NCI-H226 (cell line): ENCODE measurements at places on chromosomes 3 and 15.

- DNase-seq = no peak
These were observed 230.6 kb upstream of the PEX5L start for GRCh38 chr3:180267202-180267843.

DNA sequence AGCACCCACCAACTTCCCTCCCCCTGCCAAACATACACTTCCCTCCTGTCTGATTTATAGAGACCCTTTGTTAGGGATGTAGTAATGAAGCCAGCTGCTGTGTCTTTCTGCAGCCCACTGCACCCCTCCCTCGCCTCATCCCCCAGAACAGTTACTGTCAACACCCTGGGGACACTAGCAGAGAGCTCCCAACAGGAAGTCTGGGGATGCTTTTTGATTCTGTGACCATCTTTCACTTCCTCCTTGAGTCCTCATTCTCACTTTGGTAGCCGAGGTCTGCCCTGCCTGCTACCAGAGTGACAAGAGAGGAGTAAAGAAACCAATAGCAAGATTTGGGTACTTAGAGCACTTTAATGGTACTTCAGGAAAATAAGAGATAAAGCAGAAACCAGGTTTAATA, 201.6 kb downstream of the SATB1 start:
- DNase-seq = no peak

- peak; percentile 36 for DNase-seq
These were observed 36.0 kb downstream of the TSPAN3 start for GRCh38 chr15:77034695-77035489.

- no peak for DNase-seq
These were observed 56.6 kb downstream of the SSR3 start for GRCh38 chr3:156498307-156498706.

- peak; percentile 99 for DNase-seq
These were observed 90.9 kb upstream of the CHD2 start for GRCh38 chr15:92809064-92809879.

DNA sequence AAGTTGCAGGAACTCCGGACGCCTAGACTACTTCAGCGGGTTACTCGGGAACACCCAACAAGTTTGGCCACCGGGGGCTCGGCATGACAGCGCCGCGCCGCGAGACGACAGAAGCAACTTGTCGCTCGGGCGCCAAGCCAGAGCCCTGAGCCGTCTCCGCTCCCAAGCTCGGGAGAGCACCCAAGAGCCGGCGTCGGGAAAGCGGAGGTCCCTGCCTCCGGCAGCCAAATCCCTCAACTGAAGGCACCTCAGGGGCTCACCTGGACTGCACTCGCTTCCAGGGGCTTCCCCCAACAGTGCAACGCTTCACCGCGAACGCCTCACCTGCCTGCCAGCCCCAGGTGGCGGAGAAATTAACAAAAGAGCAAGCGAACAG, 640 bp downstream of the MB21D2 start:
- peak; percentile 28 for DNase-seq

DNA sequence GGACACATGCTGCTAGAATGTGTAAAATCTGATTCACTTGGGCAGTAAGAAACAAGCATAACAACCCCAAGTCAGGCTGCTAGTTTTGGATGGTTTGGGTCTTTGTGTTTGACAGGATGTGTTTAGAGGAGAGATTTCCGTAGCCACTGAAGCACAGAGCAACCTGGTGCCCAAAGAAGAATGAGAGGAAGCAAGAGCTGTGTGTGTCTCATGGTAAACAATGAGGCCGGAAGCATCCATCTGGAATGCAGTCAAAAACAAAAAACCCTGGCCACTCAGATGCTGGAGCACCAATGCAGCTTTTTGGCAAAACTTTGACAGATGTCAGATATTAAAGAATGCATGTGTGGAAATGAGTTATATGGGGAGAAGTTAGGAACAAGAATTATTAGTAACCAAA, 39.4 kb upstream of the SNRK start:
- DNase-seq = no peak

GRCh38 chr3:87390821-87391220, 114.4 kb upstream of the POU1F1 start:
- no peak for DNase-seq

GRCh38 chr3:45844616-45845015, 2.7 kb upstream of the LZTFL1 start:
- DNase-seq = no peak

DNA sequence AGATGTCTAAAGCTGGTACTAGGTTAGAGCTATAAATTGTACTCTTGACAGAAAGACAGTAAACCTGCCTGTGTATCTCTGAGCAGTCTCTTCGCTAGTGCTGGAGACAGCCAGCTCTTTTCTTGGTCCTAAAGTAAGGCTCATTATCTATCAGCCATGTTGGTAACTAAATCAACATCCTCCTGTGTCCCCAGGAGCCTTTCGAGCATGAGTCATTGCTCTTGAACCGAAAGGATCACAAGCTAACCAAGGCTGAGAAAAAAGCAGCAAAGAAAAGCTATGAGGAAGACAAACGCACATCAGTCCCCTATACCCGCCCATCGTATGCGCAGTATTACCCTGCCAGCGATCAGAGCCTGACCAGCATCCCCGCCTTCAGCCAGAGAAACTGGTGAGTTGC, 25.0 kb upstream of the TEX264 start:
- no peak for DNase-seq

DNA sequence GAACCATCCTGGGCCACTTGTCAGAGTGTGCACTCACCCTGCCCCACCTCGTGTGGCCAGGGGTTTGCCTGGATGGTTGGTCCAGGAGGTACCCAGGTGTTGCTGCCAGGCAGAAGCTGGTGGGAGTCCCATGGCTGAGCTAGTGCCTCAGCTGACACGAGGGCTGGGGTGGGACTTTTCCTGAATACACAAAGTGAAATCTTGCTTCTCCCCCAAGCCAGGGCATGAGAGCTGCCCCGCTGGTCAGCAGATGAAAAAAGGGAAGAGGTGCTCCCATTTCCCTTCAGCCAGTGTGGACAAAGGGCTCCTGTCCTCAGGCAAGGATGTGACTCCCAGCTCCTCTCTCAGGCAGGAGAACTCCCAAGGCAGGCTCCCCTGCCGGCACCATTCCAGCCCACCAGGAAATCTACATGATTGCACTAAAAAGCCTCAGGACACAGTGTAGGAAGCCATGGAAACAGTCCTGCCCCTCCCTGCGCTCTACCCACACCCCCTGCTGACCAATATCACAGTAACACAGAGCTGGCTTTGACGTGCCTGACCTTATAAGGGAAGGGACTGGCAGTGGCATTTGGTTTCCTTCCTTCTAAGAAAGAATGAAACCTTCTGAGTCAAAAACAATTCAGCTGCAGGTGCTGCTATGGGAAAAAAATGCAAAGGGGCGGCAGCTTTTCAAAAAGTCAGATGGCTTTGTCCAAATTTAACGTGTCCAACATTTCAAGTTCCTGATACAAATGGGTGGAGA, 33.9 kb downstream of the MYO5C start:
- DNase-seq = no peak

GRCh38 chr15:81930582-81931369, 115.0 kb downstream of the MEX3B start:
- DNase-seq = no peak

- DNase-seq = no peak
These were observed 18.4 kb upstream of the CMTM7 start for GRCh38 chr3:32373276-32373675.

- DNase-seq = peak; percentile 75
These were observed 110.3 kb downstream of the CYP19A1 start for GRCh38 chr15:51227940-51228732.

DNA sequence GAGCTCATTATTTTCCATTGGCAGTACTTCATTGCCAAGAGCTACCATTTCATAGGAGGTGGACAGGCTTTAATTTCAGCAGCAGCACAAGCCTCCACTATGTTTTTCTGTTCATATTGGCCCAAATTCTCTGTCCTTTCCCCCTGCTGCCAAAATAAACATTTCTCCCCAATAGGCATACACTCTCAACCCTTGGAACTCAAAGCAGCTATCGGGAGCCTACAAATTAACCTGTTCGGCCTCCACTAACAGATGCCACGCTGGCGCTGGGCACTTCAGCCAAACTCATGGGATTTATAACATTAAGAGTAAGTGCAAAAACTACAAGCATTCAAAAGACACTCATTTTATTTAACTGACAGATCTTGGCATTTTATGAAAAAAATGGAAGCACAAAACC, 95.7 kb downstream of the NSUN3 start:
- no peak for DNase-seq

GRCh38 chr15:101027273-101027901, 108.2 kb downstream of the LRRK1 start:
- DNase-seq = no peak

DNA sequence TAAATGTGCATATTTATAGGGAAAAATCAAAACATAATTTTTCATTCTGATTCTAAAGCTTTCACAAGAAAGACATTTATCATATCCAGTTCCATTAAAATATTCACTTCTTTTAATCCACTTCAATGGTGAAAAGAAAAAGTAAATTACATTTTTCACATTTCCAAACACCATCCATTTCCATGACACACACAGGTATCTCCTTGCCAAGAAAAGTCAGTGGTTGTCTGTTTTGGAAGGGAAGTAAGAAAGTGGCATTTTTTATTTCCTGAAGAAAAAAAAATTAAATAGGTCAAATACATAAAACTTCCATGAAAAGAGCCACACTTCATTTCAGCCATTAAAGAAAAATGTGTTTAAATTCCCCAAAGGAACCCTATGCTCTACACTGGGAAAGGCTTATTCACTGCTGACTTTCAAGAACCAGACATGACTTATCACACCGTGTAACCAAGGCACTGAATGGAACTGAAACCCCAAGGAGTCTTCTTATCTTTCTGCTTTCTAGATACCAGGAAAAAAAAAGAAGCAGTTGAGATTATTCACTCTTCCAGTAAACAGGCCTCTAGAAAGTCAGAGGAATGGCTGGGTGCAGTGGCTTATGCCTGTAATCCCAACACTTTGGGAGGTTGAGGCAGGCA, 44.5 kb downstream of the OSBPL10 start:
- peak; percentile 89 for DNase-seq

DNA sequence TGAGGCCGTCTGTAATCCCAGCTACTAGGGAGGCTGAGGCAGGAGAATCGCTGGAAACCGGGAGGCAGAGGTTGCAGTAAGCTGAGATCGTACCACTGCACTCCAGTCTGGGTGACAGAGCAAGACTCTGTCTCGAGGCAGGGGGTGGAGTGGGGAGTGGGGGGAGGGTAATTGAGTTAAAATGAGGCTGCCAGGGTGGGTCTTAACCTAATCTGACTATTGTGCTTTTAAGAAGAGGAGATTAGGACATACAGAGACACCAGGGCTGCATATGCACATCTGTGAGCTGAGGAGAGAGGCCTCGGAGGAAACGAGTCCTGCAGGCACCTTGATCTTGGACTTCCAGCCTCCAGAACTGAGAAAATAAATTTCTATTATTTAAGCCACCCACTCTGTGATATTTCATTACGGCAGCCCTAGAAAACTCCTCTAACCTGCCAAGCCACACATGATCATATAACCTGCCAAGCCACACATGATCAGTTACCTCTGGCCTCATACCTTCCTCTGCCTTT, 197.0 kb downstream of the THSD4 start:
- no peak for DNase-seq

DNA sequence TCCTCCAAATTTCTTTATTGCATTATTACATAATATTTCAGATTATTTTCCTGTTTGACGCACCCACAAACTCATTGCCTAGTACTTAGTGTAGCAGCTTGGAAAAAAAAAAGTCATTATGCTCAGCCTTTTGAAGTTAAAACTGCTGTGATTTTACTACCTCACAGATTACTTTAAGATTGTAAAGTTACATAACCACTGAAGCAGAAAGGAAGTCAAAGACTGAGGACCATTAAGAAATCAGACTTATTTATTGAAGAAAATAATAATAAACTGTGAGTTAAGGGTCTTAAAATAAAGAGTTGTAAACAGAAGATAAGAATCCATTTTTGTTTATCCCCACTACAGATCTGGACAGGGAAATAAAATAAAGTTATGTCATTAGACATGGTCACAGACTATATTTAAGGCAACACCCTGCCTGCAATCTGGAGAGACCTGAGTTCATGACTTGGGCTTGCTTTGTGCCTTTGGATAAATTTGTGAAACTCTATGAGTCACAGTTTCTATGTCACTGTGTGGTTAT, 212.1 kb upstream of the ROBO2 start:
- DNase-seq = no peak

DNA sequence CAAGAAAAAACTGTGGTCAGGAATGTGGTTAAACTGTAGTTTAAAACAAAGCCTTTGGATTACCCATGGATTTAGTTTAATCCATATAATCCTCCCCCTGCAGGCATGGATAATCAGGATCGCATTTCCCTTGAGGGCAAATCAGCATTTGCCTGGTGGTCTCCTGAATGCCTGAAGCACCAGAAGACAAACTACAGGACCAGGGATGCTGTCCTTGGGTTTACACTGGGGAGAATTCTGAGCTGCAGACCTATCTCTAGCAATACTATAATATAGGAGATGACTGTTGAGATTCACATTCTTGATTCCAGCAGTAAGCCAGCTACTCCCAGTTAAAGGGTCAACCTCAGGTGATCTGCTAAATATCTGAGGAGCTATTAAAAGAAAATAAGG, 10.6 kb downstream of the PIK3CB start:
- peak; percentile 21 for DNase-seq

DNA sequence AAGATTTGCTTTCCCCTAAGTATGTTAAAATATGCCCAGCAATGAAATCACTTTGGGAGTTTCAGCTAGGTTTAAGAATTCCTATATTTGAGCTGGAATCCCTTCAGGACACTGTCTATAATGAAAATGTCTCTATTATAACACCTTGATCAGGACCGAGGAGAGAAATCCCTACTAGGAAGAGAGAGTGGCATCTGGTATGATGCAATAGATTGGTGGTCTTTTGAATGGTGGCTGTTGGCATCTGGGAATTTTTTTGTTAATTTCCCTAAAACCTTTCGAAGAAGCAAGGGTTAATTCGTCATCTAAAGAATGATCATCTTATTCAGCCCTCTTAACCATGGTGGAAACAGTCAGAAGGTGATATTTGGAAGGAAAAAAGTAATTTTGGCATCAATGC, 43.0 kb downstream of the TIGIT start:
- no peak for DNase-seq

- DNase-seq = peak; percentile 32
These were observed 28.9 kb upstream of the RASGRP1 start for GRCh38 chr15:38593524-38593923.

- no peak for DNase-seq
These were observed 241.8 kb downstream of the ROBO2 start for GRCh38 chr3:77281721-77282120.

DNA sequence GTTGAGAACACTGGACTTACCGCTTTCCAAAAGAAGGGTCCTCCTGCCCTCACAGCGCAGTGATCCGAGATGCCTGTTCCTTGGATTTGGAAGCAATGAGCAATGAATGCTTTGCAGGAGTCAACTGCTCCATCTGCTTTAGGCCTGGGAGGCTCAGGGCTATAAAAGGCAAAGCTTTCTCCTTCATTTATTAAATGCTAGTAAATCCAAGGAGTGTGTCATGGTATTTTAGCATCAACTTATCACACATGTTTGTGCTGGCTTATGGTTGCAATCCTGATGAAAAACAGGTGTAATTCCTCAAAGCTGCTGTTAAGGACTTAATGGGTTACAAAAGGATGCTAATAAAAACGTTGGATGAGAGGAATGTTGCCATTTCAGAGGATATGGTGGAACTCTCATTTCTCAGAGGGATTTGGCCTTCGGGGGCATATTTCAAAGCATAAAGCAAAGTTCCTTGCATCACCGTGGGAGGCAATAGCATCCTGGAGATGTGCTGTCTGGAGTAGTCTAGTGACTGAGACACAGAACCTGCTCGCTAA, 158.5 kb upstream of the TPM1 start:
- no peak for DNase-seq

- no peak for DNase-seq
These were observed 29.1 kb downstream of the SLC6A6 start for GRCh38 chr3:14431452-14431916.
